ENCODE measurements at places on chromosomes 3 and 15. TPM values are rescaled to one million over a fixed set of nuclear protein-coding genes. Genes with fewer than 3 reads are reported as not detected.

The GOLGA8S gene
- 0.21 TPM for total RNA-seq

The TGM5 gene
- 6.8 TPM for total RNA-seq

The POLQ gene
- 3.7 TPM for total RNA-seq

- no peak for DNase-seq
Observed at GRCh38 chr3:196049653-196050052, 32.2 kb downstream of the TFRC start.

- no peak for DNase-seq
Observed at GRCh38 chr3:42827023-42827422, 17.8 kb downstream of the ACKR2 start.

- DNase-seq, result peak; percentile 51
Observed at GRCh38 chr15:70974004-70974832, 81.6 kb downstream of the LRRC49 start.
